GM23248 (cell line): ENCODE measurements at places on chromosomes 13 and 19. TPM values are rescaled to one million over a fixed set of nuclear protein-coding genes. Genes with fewer than 3 reads are reported as not detected.

CD33 gene
- total RNA-seq: not detected in 2 replicates

CBY2 gene
- not detected in 2 replicates for total RNA-seq

CRLF1 gene
- total RNA-seq: 40.0 and 59.2 TPM in 2 replicates

GRCh38 chr19:18385675-18386542 lies at the start of gene GDF15:
GDF15 (plus strand) TSS chr19:18386158; CDS start chr19:18386190, 32 bp downstream.
- no peaks in the 10 kb centered on the region for H3K36me3 ChIP-seq
- peak; percentile 78 for DNase-seq
- H3K4me3 ChIP-seq: peak within 1 kb of the TSS; percentile 75
- H3K27me3 ChIP-seq: no peaks in the 10 kb centered on the region
- H3K4me1 ChIP-seq: no peaks in the 10 kb centered on the region; the same call in 1 of the 2 replicates
- peak within 1 kb of the TSS; percentile 54 for H3K27ac ChIP-seq

GRCh38 chr13:83220241-83220640 lies 662.0 kb downstream of the SLITRK1 start:
- no peaks in the 10 kb centered on the region for H3K36me3 ChIP-seq
- no peaks in the 10 kb centered on the region for H3K27me3 ChIP-seq
- DNase-seq: peak; percentile 36
- H3K4me3 ChIP-seq: no peak overlapping the region

GRCh38 chr13:112330479-112331381 lies 45.4 kb upstream of the SPACA7 start:
- no peak overlapping the region for H3K27ac ChIP-seq
- H3K4me1 ChIP-seq: no peaks in the 10 kb centered on the region
- H3K36me3 ChIP-seq: no peaks in the 10 kb centered on the region
- 0 out of 2 replicates have a peak, but pooled peaks cover 6% of the 10 kb centered on the region for H3K27me3 ChIP-seq
- H3K4me3 ChIP-seq: no peak overlapping the region
- no peak for DNase-seq

- H3K36me3 ChIP-seq: no peaks in the 10 kb centered on the region
- no peak for DNase-seq
- no peak overlapping the region for H3K4me3 ChIP-seq
- H3K4me1 ChIP-seq: no peaks in the 10 kb centered on the region
- no peaks in the 10 kb centered on the region for H3K27me3 ChIP-seq
Observed at GRCh38 chr19:30061223-30062064, 119.4 kb downstream of the URI1 start.
